Activated CD4-positive, CD25-positive, alpha-beta regulatory T cell treated with anti-CD3 and anti-CD28 coated beads, Interleukin-2, amount 50 U/mL, for 72 hours (primary cell): ENCODE measurements at places on chromosomes 12 and 14.

- no peak for DNase-seq
Observed at GRCh38 chr14:23067847-23068788, 10.8 kb upstream of the CDH24 start.

DNA sequence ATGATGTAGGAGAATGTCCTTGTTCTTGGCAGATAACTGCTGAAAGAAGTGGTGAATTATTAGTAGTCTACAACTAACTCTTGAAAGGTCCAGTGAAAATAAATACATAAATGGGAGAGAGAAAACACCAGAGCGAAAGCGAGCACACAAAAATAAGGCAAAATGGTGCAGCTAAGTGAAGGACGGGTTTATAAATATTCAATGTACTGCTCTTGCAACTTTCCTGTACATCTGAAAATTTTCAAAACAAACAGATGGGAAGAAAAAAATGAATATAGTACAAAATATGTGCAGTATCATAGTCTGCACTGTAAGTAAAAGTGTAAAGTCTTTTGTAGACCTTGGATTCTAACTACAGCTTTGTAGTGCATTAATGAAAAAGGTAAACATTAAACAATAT is 1.3 kb downstream of the MOK start:
- DNase-seq, result no peak

DNA sequence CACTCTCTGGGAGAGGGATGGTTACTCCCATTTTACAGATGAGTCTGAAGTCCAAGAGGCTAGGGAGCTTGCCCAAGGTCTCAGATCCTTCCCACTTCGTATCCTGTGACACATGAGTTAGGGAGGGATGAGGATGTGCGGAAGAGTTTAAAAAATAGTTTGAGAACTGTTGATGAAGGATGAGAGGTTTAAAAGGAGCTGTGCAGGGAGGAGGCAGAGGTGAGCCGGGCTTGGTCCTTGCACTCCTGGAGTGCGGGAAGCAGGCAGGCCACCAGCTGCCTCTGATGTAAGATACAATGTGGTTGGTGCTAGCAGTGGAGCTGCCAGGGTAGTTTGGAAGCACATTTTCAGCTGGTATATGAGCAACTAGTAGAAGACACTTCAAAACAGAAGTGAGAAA is 46.5 kb downstream of the TSPAN9 start:
- no peak for DNase-seq

GRCh38 chr12:93102744-93103143 is 173.6 kb upstream of the EEA1 start:
- DNase-seq, result no peak

DNA sequence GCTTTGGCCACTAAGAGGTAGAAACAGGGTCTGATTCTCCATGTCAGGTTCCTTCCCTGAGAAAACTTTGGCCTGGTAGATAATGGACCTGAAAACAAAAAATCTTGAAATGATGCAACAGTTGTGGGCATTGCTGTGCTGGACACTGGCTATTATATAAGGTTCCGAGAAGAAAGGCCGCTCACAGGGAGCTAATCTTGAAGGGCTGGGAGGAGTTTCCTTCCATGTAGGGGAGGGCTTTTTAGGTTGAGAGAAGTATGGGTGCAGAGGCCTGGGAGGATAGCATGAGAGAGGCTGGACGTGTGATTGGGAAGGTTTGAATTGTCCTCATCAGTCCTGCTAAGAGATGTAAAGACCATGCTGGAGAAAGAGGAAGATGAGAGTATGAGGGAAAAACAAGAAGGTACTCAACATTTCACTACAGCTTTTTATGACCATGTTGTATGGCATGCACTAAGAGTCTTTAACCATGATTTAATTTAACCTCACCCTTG is 11.6 kb downstream of the LRRK2 start:
- no peak for DNase-seq

- no peak for DNase-seq
Observed at GRCh38 chr12:20474016-20474415, 105.7 kb downstream of the PDE3A start.

- no peak for DNase-seq
Observed at GRCh38 chr14:69700575-69700974, 66.4 kb upstream of the SRSF5 start.

DNA sequence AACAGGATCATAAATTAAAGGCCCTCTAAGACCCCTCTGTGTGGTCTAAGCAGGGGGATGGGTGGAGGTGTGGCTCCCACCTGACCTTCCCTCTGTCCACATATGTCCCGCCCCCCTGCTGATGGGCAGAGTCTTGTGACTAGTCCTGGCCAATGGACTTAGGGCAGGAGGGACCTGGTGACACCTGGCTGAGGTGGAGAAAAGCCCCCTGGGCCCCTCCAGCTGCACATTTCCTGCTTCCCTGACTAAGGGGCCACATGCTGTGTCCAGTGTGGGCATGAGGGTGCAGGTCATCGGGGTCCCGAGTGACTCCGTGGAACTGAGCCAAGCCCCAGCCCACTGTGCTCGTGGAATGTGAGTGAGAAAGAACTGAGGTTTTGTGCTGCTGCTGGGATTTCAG is 254.7 kb downstream of the ADGRD1 start:
- no peak for DNase-seq

- no peak for DNase-seq
Observed at GRCh38 chr14:102805941-102806340, 28.7 kb downstream of the TRAF3 start.
